DMS79 (cell line): ENCODE measurements at places on chromosomes 11 and 22.
A peak's percentile ranks its signal among the peaks of the same experiment; 100 is the strongest.

- no peak for DNase-seq
Observed at GRCh38 chr11:26332572-26332915, 614 bp downstream of the ANO3 start.

DNA sequence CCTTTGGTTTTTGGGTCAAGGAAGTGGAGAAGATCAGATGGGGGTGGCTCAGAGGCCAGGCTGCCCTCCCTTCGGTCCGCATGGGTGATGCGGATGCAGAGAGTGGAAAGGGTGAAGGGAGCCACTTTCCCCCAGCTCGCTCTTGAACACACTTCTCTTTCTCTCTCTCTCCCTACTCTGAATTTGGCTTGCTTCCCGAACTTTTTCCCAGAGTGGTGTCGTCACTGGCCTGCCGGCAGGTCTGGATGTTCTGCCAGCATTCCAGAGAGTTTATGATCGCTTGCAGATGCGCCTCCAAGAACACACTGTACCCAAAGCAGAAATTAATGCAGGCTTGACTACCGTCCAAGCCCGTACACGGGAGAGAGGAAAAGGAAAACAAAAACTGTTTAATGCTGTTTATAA, 103.2 kb downstream of the ZBTB16 start:
- peak; percentile 94 for DNase-seq

- no peak for DNase-seq
Observed at GRCh38 chr11:57203359-57203758, 21.6 kb downstream of the LRRC55 start.

GRCh38 chr22:19797086-19798002, 36.8 kb downstream of the TBX1 start:
- no peak for DNase-seq

DNA sequence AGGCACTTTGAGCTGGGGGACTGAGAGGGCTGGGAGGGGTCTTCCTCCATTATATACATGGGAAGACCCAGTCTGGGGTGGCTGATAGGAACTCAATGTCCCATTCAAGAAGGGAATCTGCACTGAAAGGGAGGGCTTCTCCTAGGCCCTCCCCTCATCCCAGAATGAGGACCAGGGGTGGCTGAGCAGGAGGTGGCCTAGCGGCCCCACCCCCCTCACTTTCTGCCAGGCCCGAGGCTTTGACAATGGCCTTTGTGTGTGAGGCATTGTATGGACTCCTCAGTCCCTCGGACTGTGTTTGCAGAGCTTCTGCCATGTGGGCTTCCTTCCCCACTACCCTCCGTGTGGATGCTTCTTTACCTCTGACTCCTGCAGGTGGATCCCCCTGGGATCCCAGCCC, 65.7 kb downstream of the NECTIN1 start:
- no peak for DNase-seq

GRCh38 chr11:50298182-50298988, 265.7 kb downstream of the OR4C45 start:
- DNase-seq: no peak

- no peak for DNase-seq
Observed at GRCh38 chr11:43419460-43419859, 60.7 kb downstream of the TTC17 start.

- DNase-seq: no peak
Observed at GRCh38 chr11:10844796-10845195, 13.1 kb downstream of the ZBED5 start.

DNA sequence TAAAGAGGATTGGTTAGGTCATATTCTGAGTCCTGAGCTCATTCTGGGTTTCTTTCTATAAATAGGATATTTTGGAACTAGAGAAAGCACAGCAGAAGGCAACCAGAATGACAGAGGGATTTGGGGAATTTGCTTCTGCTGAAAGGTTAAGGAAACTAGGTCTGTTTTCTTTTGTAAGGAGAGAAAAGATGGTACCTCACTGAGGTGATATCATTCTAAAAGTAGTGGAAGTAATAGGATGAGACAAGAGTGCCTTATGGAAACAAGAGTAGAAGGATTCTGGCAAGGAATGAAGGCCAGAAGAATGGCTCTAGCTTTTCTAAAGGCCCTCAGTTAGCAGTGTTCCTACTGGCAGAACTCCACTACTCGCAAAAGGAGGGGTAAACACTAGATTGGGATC, 26.7 kb upstream of the BDNF start:
- DNase-seq: no peak

GRCh38 chr11:108934289-108934688, 269.4 kb downstream of the DDX10 start:
- no peak for DNase-seq

DNA sequence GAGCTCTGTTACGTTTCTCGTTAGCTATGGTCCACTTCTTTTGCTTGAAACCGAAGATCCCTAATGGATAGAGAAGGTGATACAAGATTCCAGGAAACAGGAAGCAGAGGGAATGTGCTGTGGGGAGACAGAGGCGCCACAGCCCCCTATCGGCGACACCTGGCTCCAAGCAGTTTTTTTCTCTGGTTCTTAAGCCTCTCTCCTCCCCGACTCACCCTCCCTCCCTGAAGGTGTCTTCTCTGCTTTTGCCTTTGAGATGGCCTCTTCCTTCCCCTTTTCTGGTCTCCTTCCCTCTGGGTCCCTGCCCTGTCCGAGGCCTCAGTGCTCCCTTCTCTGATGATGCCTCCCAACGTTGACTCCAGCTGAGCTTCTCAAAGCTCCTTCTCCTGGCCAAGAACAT, 14.2 kb upstream of the APOBEC3A start:
- no peak for DNase-seq

- no peak for DNase-seq
Observed at GRCh38 chr11:120923866-120924508, 99.9 kb upstream of the TBCEL start.

DNA sequence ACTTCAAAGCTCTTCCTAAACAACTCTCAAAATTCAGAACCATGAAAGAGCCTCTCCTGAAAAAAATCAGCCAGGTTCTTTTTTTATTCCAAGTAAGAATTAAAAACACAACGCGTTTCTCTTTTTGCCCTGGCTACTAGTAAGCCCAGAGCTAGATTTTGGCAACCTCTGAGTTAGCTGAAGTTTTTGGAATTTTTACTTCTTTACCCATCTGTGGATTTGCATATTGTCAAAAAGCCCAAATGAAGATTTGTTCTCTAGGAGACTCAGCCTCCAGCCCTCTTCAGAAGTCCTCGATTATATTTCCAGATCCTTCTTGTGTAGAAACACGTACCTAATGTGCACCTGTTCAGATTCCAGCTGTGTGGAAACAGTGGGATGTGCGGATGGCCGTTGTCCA, 517.9 kb downstream of the TBC1D22A start:
- DNase-seq: peak; percentile 30

DNA sequence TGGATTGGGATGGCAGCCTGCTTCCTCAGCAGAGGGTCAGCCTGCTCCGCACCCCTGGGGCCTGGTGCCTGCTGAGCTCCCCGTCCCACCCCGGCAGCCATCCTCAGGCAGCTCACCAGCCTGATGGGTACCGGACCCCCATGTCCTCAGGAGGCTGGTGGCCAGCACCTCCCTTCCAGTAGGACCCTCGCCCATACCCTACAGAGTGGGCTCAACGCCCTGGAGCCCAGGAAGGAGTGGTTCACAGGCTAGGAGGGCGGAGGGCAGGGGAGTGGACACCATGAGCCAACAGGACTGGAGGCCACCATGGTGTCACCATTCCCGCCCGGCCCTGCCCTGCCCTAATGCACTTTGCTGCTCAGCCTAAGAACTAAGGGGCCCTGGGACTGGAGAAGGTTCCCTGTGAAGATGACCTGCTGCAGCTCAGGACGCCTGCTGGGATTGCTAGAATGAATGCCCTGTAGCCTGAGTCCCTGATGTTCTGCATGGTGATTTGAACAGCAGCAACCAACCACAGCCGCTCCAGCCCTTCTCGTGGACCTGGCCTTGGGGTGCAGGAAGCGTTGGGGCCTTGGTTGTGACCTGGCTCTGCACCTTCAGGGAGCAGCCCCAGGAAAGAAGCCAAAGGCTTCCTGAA, 1080.8 kb downstream of the BRD1 start:
- DNase-seq: no peak

DNA sequence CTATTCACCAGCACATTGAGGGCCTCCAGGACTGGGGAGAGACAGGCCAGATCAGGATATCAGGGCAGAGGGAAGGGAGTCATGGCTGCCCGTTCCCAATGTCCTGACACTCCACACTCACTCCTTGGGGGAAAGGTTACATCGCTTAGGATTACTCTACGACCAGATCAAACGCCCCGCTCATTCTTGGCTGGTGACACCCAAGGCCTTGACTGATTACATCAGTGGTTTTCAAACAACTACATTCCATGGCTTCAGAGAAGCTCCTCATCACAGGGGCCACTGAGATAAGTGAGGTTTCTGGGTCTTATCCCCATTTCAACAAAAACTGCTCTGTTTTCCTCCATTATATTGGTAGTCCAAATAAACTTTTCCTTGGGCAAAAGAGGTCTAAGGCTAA, 15.0 kb downstream of the UBE2L6 start:
- no peak for DNase-seq

DNA sequence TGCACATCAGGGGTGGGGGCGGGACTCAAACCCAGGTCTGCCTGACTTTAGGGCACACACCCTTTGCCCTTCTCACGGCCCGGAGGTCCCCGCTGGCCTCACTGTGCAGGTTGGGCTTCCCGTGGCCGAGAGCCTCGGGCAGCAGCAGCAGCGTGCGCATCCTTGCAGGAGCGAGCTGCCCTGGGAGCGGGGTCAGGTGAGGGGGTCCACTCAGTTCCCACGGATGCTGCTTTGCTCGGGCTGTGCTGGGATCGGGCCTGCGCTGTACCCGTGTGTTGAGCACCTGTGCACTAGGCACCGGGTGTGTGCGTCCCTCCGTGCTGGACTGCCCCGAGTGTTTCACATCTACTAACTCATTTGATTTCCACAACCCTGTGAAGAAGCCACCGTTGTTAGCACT, 25.1 kb downstream of the PRR5 start:
- DNase-seq: no peak

DNA sequence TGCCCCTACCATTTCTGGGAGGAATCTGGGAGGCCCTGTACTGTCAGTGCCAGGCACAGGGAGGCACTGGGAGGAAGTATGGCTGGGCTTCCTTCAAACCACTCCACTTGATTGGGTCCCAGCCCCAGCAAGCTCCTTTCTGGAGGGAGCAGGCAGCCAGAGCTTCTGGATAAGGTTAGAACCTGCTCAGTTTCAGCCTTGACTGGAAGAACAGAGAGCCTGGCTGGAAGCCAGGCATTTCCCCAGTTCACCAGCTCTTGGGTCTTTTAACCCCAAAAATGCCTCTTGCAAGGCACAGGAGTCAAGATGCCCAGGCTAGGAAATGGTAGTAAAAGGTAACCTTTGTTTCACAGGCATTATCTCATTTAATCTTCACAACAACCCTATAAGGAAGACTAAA, 9.0 kb upstream of the KCTD14 start:
- no peak for DNase-seq

DNA sequence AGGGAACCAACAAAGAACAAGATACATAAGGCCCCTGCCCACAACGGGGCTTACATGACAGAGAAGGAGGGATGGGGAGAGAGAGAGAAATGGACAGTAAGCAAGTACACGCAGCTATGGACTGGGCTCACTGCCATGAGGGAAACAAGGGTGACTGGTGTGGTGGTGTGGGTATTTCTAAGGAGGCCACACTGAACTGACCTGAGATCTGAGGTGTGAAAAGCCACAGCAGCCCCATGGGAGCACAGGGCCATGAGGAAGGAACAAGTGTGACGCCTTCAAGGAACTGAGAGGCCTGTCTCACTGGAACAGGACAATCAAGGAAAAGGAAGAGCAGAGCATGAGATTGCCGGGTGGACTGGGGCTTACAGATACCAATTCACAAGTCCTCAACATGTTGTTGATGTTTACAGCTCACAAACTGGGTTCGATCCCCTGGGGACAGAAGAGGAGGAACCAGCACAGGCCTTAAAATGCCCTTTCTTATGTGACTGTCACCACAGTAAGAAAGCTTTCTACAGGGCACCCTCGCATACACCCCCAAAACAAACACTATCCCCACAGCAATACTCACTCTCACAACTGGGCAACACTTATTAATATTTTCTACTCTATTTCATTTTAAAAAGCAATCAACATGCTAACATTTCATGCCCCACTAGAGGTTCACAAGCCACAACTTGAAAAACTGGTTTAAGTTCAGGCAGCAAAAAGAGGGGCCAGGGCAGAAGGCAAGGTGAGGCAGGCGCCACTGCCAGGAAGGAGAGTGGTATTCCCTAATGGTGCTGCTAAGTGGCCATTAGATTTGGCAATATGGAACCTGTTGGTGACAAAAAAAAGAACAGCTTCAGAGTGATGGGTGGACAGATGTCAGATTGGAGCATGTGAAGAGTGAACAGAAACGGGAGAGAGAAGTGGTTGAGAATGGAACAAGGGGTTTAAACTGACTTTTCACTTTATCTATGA, 39.1 kb downstream of the TCIRG1 start:
- peak; percentile 97 for DNase-seq

DNA sequence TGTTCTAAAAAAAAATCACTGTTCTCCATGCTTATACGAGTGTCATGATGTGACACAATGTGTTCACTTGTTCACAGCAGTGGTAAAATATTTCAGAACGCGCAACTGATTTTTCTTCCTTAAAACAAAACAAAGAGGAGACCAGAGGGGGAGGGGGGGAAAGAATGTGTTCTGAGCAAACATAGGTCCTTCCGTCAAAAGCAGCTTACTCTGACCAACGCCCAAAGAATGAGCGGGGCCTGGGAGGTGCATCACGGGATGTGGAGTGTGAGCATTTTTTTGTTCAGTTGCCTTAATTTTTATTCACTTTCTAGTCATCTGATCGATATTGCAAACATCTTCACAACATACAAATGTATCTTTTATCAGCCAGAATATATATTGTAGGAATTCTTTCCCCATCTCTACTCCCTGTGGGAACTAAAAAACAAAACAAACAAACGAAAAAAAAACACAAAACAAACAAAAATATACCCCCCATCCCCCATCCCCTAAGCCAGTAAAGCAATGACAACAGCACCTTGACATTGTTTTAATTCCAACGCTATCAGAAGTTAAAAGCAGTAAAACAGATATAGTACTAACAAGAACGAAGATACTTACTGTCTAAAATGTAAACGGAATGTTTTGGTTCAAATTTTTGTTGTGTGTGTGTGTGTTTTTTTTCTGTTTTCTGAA, 43.3 kb downstream of the BDNF start:
- DNase-seq: no peak

DNA sequence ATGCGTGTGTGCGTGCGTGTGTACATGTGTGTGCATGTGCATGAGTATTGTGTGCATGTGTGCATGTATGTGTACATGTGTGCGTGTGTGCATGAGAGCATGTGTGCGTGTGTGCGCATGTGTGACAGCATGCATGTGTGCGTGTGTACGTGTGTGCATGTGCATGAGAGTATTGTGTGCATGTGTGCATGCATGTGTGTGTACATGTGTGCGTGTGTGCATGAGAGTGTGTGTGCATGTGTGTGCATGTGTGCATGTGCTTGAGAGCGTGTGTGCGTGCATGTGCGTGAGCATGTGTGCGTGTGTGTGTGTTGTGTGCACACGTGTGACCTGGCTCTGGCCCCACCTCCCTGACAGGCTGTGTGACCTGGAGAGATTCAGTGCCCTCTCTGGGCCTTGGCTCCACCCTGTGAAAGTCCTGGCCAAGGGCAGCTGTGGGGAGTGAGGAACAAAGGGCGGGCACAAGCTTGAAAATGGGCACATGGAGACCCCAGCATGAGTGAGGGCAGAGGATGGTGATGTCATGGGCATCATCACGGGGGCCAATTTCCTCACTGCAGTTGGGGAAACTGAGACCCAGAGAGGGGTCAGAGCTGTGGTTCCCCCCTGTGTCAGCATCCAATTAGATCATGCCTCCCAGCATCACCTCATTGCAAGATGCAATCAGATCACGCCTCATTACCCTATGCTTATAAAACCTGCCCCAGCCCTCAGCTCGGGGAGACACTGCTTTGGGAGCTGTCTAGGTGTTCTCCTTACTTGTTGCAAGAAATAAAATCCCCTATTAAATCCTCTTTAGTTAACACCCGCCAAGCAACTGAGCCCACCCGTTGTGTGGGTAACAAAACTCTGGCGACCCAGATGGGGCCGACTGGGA, 658 bp downstream of the ACY3 start:
- no peak for DNase-seq
